ENCODE measurements at places on chromosomes 7 and 10.

DNA sequence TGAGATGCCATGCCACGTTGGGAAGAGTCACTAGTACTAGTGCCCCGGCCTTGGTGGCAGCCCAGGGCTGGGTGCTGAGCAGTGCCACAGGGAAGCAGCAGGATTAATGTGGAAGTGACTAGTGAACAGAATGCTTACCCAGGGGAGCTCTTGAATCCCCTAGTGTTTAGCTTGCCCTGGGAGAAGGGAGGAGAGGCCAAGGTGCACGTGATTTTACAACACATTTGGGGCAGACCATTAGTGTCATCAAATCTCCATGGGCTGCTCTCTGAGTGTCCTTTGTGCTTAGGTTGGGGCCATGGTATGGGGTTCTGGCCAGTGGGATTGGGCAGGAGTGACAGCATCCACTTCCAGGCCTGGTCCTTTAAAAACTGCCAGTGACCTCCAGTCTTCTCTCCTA lies 37.5 kb downstream of the ARHGAP22 start:
- DNase-seq = no peak

DNA sequence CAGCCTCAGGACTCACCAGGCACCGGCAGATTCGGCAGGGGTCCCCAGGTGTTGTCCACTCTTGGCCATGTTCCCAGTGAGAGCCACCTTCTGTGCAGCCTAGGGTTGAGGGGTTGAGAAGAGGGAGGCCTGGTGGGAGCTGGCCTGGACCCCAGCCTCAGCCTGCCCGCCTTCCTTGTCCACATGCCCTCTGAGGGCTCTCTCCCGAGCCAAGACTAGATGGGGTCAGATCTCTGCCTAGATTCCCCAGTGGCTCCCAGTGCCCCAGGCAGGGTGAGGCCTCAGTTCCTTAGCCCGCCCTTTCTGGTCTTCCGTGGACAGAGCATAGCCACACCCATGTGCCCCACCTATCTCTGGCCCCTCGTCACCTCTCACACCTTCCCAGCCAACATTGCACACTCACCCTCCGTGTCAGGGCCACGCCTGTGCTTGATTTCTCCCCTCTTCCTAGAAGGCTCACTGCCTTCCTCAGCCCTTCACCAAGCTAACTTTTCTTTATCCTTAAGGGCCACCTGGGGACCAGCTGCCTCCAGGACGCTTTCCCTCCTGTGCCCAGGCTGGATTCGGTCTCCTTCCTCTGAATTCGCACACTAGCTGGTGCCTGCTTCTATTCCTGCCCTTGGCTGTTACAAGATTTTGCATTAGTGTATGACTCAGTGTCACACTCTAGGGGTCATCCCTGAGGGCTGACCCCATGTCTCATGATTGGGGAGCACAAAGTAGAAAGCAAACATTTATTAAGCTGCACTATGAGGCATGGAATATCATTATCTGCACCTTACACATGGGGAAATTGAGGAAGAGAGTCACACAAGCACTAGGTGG lies 7.5 kb downstream of the KCP start:
- DNase-seq = no peak

GRCh38 chr10:10498781-10499180 lies 518.9 kb upstream of the CELF2 start:
- DNase-seq = no peak

- DNase-seq = no peak
Observed at GRCh38 chr7:78968951-78969350, 484.5 kb downstream of the MAGI2 start.

DNA sequence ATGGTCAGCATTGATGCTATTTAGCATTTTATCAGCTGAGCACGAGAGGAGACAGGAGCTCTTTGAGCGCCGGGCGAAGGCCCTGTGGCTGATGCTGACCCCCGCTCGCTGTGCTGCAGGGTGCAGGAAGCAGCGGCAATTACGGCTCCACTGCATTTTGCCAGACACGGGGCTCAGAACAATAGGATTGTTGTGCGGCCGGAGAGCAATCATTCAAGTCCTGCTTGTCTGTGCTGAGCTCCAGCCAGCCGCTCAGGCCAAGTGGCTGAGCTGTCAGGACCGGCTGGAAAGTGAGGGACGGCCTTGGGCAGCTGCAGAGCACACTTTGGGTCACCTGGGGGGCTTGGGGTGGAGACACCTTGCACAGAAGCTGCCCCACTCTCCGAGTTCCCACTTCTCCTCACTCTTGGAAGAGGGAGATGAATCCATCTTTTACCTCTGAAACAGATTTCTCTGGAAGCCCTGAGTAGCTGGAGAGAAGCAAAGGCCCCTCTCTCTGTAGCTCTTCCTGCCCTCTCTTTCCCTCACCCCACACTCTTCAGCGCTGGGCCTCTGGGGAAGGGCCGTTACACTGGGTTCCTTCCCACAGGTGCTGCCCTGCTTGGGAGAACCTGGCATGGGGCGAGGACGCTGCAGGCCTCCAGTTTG lies 17.3 kb upstream of the ADARB2 start:
- no peak for DNase-seq

DNA sequence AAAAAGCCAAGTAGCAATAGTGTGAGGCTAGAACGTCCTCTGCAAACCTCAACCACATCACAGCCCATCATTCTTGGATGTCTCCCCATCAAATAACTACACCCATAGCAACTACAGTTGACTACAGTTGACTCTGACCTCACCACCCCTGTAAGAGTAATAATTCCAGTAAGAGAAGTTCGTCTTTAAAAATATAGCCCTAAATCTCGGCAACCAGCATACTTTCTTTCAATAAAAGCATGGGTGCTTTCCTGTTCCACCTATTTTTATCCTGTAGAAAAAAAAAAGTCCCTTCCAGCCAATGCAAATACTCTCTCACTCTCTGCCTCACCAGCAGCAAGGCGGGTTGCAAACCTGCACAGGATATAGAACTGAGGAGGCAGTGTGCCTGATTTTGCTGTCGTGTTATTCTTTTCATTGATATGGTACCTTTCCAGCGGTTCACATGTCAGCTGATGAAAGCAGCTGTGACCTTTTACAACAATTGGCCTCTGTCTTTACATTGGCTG lies 187.5 kb upstream of the NFE2L3 start:
- DNase-seq = no peak

- DNase-seq = no peak
Observed at GRCh38 chr7:140160308-140160707, 16.5 kb downstream of the KDM7A start.

DNA sequence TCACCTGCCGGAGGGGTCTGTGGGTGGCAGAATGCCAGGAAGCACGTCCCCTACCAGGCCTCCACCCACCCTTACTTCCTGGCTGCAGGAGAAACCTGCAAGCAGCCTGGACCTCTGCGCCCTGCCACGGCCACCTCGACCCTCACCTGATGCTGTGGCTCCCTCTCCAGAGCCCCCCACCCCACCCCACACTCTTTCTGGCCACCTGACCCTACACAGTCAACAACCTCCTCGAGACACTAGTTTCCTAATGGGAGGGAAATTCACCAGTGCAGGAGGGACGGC lies 91.3 kb downstream of the PRKAG2 start:
- DNase-seq = no peak

DNA sequence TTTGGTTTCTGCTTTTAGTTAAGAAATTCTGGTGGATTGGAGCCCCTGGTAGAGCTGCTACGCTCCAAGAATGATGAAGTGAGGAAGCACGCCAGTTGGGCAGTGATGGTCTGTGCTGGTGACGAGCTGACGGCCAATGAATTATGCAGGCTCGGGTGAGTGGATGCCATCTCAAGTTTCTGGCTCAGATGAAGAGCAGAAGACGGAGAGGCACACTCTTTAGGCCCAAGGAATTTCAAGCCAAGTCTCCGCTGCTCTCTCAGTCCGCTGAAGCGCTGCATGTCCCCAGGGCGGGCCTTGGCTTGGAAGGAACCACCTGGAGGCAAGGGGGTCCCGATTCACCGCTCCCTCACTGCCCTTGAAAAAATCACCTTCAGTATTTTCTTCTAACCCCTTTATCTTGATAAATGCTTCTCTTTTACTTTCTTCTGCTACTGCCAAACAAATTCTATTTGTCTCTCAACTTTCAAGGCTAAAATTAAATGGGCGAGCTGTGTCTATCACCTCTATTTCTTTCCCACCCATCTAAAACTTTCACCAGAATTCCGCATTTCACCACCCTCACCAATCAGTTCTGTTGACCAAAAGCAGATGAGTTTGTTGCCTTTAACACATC lies 74.2 kb downstream of the ARMC3 start:
- no peak for DNase-seq

- DNase-seq = no peak
Observed at GRCh38 chr10:77357185-77357584, 280.4 kb downstream of the KCNMA1 start.

GRCh38 chr7:10483671-10484070 lies 490.0 kb upstream of the PHF14 start:
- no peak for DNase-seq

DNA sequence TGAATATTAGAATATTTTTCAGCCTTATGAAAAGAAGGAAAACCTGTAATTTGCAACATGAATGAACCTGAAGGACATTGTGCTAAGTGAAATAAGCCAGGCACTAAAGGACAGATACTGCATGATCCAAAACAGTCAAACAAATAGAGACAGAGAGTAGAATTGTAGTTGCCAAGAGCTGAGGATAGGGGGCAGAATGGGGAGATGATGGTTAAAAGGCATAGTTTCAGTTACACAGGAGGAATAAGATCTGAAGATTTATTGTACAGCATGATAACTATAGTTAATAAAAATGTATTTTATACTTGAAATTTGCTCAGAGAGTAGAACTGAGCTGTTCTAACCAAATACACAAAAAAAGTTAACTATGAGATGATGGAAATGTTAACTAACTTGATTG lies 149.0 kb upstream of the TMEM106B start:
- DNase-seq = no peak

- no peak for DNase-seq
Observed at GRCh38 chr10:70312972-70313371, 29.2 kb upstream of the NPFFR1 start.

- no peak for DNase-seq
Observed at GRCh38 chr7:37054624-37055241, 330.4 kb upstream of the AOAH start.

GRCh38 chr7:21945454-21946221 lies at the start of gene CDCA7L:
Gene CDCA7L (minus strand): TSS chr7:21945899. CDS start chr7:21945804, 95 bp downstream.
- no peak for DNase-seq

DNA sequence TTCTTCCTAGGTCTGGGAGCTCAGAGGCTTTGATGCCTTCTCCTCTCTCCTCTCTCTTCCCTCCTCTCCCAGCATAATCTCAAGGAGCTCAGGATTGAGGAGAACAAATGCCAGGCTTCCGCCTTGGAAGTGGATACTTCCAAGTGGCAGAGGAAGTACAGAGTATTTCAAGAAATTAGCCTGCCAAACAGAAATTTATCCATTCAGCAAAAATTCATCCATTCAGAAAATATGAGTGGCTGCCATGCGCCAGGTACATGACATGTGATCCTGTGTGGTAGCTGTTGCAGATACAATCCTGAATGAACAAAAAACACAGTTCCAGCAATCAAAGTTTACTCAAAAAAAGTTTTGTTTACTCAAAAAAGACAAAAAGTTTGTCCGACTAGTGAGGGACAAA lies 18.4 kb downstream of the NOLC1 start:
- no peak for DNase-seq

DNA sequence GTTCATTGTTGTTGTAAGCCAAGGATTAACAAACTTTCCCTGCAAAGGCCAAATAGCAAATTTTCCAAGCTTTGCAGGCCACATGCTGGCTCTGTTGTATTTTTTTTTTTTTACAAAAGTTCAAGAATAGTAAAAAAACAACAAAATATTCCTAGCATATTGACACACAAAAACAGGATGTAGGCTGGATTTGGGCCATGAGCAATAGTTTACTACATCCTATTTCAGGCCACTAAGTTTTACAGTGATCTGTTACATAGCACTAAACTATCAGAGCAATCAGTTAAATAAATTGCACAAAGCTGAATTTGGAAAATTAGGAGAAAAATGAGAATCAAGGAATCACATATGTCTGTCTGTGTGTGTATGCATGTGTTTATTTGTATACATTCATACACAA lies 491.8 kb upstream of the GHITM start:
- no peak for DNase-seq

GRCh38 chr7:116227678-116228239 lies 17.4 kb downstream of the TES start:
- no peak for DNase-seq

DNA sequence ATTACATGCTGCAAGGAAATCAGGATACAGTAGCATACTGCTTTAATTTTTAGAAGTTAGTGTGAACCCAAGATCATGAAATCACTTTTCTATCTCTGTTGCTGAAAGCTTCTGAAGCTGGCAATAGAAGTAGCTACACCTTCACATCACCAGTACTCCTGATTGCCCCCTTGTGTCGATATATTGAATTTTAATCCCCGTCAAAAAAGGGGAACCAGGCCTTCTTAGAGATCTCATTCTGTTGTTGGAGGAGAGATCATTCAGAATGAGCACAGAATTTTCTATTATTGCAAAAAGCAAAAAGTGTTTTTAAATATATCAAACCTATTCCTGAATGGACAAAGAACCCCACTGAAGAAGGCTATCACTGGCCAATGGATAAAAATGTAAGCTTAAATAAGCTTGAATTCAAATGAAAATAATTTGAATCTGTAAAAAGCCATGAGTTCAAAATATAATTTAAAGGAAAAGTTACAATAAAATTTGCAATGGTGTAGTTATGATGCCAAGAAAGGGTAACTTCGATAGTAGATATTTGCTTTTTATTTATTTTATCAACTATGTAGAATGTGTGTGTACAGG lies 39.7 kb upstream of the TEX47 start:
- DNase-seq = no peak

Measured in stimulated activated CD8-positive, alpha-beta memory T cell treated with anti-CD3 and anti-CD28 coated beads, Interleukin-7, amount 100 ng/mL, for 1 hour (primary cell).